ENCODE measurements at places on chromosomes 5 and 9.

- DNase-seq: no peak
These were observed 79.0 kb downstream of the ADCY2 start for GRCh38 chr5:7474821-7475403.

GRCh38 chr5:142978252-142978651 lies 208.1 kb downstream of the ARHGAP26 start:
- DNase-seq: no peak

DNA sequence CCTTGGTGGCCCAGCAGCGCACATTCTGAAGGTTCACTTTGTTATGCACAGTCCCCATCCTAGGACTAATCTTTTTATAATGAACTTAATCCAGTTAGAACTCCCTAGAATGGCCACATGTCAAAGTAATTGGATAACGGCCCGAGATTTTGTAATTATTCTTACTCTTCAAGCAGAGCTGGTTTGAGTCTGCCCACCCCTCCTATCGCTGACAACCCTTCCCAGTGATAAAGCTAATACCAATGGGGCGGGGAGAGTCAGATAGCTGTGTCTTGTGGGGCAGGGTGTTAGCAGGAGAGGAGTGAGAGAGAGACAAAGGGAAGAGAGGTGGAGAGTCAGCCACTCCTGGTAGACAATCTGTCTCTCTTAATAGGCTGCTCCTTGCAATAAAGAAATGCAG lies 356.9 kb downstream of the SLIT3 start:
- no peak for DNase-seq

DNA sequence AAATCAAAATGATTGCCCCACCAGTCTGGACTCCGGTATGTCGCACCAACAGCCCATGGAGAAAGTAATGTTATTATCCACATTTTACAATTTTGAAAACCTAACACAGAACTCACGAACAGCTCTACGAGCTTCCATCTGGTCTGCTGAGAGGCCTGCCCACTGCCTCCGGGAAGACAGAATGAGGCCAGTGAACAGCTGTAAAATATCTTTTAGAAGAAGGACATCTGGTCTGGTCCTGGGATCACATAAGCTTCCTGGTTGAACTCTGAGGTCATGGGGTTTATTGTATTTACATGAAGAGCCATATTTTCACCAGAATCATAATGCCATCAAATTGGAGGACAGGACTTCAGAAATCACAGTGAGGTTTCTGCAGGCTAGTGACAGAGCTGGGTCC lies 89.0 kb downstream of the FRMD3 start:
- no peak for DNase-seq

GRCh38 chr5:6574111-6574510 lies 58.7 kb downstream of the NSUN2 start:
- DNase-seq: no peak

- DNase-seq: no peak
These were observed 119.3 kb downstream of the GALNT10 start for GRCh38 chr5:154309805-154310204.

DNA sequence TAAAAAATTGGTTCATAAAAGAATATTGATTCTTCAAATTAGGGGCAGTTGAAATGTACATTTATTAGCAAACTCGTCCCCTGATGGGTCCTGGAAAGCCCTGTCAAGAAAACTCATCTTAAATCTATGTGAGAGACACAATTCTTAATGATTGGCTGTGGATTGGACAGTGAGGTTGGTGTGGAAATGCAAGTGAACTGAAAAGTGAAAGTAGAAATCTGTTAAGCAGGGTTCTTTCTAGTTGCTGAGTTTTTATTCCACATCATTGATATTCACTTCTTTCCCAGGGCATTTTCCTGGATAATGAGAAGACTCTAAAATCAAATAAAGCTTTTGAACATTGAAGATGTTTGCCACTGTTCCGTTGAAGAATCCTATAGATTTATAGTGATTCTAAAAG lies 292.4 kb downstream of the MAST4 start:
- DNase-seq: no peak

DNA sequence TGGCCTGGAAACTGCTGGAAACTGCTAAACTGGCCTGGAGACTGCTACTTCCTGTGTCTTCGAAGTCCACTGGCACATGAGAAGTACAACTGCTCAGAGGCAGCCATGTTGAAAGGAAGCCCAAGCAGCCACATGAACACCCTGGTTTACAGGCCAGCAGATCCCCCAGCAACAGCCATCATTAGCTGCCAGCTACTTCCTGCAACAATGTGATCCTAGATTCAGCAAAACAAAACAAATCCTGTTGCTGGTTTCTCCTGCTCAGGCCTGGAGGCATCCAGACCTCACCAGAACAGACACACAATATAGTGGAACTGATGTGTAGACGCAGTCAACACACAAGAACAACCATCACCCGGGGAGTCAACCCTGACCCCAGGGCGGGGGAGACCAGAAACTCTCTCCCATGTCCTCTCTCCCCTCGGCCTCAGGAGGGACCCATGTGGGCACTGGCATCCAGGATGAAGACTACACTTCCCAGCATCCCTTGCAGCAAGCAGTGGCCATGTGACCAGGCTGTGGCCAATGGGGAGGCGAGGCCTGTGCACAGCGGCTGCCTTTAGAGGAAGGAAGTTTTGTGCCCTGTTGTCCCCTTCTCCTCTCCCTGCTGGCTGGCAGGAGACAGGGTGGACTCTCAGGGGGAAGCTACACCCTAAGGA lies 9.2 kb upstream of the LCN15 start:
- DNase-seq: no peak
